Stimulated activated CD4-positive, alpha-beta T cell treated with anti-CD3 and anti-CD28 coated beads, TNF-alpha, amount 100 ng/mL, for 4 hours (primary cell): ENCODE measurements at places on chromosomes 5 and 9.

DNA sequence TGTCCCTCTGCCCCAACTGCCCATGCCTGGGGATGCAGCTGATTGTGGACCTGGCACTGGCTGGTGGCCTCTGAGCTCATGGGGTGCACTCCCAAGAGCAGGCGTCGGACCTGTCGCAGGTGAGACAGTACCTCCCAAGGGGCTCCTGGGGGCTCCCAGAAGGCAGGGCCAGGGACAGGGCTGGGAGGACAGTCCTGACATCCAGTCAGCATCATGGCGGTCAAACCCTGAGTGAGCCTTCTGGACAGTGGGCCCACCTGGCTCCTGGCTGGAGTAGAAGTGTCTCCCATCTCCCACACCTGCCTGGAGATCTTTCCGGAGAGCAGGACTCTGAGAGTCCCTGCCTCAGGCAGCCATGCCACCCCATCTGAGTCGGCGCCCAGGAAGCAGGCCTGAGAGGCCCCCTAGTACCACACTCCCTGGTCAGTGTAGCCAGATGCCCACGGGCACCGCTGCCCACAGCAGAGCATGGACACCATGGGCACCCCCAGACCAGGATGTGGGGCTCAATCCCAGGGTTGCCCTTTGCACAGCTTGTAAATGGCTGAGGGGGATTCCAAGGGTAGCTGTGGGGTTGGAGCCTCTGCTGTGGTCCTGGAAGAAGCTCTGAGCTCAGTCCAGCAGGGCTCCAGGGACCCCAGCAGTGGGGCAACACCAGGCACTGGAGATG, 6.6 kb downstream of the LCN9 start:
- DNase-seq: no peak

DNA sequence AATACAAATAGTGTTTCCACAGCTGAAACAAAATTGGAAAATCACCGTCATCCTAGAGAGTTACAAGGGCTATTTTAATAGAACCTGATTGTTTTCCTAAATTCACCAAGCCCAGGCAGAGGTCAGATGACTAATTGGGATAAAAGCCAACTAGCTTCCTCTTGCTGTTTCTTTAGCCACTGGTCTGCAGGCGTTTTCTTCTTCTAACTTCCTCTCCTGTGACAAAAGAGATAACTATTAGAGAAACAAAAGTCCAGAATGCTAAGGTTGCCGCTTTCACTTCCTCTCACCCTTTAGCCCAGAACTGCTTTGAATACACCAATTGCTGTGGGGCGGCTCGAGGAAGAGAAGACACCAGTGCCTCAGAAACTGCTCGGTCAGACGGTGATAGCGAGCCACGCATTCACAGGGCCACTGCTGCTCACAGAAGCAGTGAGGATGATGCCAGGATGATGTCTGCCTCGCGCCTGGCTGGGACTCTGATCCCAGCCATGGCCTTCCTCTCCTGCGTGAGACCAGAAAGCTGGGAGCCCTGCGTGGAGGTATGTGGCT, at the start of gene TLR4:
Gene TLR4 (plus strand): TSS at position 380 of the 552 bp plus-strand sequence. CDS start 70 bp downstream, at position 450.
- DNase-seq: no peak

- DNase-seq: no peak
These were observed 7.4 kb downstream of the SLC12A7 start for GRCh38 chr5:1104327-1105006.

DNA sequence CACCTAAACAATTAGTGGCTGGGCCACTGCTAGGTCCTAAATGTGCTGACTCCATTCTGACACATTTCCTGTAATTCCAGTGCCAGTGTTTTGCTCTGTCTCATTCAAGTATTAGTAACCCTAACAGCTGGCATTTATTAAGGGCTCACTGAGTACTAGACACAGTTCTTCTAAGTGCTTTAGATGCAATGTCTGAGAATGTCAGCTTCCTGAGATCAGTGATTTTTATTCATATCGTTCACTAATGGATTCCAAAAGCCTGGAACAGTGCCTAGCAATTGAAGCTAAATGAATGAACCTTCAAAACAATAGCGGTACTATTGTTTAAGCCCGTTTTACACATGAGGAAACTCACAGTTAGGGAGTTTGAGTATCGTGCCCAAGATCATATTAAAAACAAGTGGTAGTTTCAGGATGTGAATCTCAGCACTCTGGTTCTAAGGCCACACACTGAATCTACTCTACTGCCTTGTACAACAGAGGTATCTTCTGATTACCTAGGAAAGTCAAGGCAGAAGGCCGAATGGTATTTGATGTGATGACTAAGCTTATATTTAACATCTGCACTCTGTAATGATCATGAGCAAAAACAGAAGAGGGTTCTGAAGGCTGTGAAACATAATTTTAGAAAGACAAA, 304.0 kb downstream of the PJA2 start:
- DNase-seq: no peak

DNA sequence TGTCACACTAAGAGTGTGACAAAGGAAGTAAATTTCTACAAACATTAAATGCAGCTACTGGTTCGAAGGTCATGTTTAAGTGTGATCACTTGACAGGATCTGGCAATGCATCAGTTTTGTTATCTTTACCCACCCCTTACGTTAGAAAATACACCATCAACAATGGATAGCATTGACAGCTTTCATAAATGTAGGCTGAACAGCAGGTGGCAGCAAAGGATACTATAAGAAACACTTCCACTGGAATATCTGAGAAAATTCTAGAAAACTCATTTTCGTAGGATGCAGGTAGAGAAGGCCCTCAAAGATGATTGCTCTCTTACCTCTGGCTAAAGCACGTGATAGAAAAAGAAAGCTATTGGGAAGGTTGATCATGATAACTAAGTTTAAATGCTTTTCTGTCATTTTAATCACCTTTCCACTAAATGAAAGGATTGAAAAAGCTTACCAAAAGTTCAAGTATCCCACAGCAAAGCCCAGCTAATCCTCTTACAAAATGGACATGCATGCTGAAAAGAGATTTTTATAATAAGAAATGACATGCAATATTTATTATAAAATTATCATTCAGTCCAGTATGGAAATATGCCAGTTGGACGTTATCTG, 292.5 kb downstream of the PARP8 start:
- no peak for DNase-seq

GRCh38 chr5:35859101-35859661, 2.5 kb downstream of the IL7R start:
- DNase-seq: no peak

GRCh38 chr9:38274800-38275199, 117.7 kb upstream of the ALDH1B1 start:
- no peak for DNase-seq

DNA sequence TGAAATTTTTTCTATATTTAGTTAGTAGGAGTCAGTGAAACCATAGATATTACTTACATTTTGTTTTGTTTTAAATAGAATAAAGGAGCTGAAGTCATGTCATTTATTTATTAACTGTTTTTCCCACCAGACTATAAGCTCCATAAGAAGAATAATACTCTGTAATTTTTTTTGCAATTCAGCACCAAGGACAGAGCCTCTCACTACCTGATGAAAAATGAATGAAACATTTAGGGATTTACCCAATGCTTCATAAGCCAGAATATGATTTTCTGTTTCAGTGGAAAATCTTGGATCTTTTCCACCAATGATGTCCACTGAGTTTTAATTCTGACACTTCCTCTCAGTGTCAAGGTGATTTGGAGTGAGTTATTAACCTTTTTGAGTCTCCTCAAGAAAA, 624.9 kb upstream of the GRAMD2B start:
- DNase-seq: no peak

GRCh38 chr5:177222269-177222668, 81.2 kb downstream of the RAB24 start:
- DNase-seq: no peak

- no peak for DNase-seq
These were observed 334.3 kb downstream of the EBF1 start for GRCh38 chr5:158765407-158765806.

DNA sequence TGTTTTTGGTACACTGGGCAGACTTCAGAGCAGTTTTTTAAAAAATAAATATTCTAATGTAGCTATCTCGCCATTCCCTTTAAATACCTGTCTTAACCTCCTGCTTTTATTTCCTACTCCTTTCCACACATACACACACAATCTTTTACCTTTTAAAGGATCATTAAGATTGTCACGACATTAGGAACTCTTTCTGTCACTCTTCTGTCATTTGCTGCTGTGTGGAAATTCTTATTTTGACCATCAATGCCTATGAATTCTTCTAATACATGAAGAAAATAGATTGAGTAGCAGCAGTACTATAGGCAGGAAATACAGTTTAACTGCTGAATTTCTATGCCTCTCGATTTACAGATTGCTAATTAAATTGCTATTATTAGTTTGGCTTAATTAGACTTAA, 1.8 kb downstream of the PPP1R2B start:
- DNase-seq: no peak

DNA sequence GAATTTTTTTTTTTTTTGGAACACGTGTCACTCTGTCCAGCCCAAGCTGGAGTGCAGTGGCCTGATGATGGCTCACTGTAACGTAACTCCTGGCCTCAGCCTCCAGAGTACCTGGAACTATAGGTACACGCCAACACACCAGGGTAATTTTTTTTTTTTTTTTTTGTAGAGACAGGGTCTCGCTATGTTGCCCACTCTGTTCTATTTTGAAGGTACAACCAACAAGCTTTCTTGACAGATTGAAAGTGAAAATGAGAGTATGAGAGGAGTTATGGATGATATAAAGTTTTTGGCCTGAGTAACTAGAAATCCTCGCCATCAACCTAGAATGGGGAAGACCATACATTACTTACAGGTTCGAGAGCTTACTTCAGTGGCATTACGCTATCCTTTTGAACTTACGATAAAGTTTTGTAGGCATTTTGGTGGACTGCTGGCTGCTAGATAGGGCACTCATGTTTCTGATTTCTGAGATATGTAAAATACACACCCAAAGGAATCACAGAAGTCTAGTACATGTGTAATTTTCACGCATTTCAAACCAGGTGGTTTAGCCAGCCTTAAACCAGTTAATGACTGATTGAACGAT, 806 bp upstream of the CDC42SE2 start:
- DNase-seq: no peak

DNA sequence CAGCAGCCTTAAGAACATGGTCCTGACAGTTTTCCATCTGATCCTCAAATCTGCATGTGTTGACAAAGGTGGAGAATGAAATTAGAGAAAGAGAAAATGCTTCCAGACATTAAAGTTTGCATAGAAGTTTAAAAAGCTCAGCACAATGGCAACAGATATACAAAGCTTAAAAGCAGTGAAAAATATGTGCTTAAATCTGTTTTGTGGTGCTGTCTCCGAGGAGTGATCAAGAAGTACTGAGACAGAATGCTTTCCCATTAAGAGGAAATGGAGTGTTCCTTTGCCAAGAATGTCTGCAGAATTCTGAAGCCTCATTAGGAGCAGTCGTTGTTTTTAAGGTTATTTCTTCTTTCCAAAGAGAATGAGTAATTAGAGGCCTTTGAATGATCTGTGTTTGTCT, 131.4 kb downstream of the MCTP1 start:
- no peak for DNase-seq

DNA sequence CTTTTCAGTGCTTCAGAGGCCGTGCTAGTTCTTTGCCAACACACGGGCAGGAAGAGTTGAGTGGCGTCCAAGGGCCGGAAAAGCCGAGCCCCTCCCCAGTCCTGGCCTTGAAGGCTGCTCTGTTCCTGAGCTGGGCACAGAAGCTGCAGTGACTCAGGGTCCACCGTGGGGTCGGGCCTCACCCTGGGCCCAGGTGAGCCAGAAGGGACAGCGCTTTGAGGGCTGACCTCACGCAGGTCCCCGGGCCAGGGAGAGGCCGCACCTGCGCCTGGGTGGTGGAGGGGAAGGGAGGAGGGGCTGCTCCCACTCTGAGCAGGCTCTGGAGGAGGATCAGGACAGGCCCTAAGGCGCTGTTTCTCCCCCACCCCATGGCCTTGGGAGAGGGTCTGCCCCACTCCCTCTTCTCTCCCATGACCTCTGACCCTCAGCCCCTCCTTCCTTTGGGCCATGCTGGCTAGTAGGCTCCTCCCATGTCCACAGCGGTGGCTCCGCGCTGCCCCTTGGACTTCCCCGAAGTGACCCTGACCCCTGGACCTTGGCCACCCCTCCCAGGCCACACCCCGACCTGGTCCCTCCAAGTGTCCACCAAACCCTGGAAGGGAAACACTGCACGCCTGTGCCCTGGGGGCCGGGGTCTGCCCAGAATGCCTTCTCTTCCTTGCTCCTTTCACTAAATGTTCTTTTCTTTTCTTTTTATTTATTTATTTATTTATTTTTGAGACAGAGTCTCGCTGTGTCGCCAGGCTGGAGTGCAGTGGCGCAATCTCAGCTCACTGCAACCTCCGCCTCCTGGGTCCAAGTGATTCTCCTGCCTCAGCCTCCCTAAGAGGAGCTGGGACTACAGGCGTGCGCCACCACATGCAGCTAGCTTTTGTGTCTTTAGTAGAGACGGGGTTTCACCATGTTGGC, 19.7 kb upstream of the SLC6A19 start:
- DNase-seq: no peak

DNA sequence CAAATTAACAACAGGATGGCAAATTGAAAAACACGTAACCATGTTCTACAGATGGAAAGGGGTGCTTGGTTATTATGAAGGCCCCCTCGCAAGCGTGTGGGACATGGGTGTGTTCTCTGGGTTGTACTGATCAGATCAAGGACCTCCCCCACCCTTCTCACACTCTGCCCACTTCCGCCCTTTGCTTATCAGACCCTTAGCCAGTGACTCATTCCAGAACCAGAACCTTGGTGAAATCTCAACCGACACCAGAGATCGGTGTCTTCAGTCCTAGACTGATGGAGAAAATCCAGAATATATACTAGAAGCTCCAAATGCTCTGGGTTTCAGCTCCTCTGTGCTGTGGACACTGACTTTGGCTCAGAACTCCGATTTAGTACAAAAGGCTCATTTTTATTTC, 64.9 kb downstream of the PTTG1 start:
- DNase-seq: no peak

GRCh38 chr5:178555005-178555404, 35.2 kb downstream of the COL23A1 start:
- no peak for DNase-seq

DNA sequence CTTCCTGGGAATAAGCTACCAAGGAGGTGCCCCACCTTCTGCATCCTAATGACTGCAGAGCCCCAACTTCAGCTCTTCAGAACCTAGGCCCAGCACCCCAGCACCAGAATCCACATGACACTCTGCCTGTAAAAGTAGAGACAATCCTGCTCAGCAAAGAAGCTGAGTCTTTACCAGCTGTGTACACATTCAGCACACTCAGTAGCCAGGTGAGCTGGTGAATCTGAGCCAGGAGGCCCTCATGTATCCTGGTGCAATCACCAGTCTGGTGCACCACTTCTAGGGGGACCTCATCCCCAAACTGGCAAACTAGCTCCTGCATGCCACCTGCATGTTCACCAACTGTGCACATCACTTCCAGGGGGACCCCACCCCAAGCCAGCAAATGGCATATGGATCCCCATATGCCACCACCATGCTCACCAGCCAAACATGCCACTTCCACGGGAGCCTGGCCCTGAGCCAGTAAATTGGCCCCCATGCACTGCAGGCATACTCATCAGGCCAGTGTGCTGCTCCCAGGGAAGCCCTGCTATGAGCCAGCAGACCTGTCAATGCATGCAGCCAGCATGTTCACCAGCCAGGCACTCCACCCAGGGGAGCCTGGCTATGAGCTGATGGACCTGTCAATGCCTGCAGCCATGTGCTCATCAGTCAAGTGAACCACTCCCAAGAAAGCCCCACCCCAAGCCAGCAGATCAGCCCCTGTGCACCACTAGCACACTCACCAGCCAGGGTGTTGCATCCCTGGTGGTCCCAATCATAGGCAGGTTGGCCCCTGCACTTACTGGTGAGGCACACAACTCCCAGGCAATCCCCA, 15.6 kb upstream of the BTNL9 start:
- DNase-seq: no peak

GRCh38 chr5:54988817-54989216, 3.4 kb upstream of the ESM1 start:
- DNase-seq: no peak

GRCh38 chr9:22107202-22108045, 98.3 kb upstream of the CDKN2B start:
- DNase-seq: no peak
